ENCODE measurements at places on chromosomes 16 and 17.

DNA sequence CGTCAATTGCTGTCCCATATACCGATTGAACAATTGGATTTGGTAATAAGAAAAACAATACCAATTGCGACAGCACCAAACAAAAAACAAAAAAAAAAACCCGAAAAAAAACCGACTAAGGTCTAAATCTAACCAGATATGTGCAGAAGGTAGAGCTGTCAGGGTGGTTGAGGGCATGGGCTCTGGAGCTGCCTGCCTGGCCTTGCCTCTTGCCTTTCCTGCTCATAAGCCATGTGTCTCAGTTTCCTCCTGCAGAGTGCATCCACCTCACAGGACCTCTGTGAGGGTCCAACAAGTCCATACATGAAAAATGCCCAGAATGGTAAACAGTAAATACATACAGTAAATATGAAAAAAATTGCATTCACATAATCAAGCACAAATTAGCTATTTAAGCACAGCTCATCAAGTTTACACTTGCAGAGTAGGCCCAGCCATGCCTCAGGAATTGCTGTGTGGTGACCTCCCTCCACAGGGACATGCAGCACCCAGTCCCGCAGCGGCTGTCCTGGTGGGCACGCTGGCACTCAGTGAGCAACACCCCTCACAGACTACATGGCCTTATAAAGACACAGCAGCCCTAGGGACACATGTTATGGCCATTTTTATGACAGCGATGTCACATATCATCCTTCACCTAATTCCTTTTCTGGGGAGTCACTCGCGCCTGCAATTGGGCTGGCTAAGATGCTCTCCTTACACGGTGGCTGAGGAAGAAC lies 17.9 kb downstream of the TBC1D28 start:
- no peak for DNase-seq

DNA sequence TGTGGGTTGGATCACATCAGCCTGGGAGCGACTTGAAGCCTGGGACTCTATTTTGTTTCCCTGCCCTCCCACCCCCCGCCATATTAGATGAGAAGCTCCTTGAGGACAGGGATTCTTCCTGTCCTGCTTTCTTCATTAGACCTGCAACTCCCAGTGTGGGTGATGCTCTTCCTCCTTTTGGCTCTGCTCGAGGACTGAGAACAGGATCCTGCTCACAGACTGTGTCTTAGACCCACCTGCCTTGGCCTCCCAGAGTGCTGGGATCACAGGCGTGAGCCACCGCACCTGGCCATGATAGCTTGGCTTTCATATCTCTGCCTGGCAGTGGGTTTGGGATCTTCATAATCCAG lies 21.5 kb upstream of the TNS4 start:
- DNase-seq, result no peak

GRCh38 chr16:29791845-29792807 lies 1.6 kb downstream of the KIF22 start:
- DNase-seq, result no peak

DNA sequence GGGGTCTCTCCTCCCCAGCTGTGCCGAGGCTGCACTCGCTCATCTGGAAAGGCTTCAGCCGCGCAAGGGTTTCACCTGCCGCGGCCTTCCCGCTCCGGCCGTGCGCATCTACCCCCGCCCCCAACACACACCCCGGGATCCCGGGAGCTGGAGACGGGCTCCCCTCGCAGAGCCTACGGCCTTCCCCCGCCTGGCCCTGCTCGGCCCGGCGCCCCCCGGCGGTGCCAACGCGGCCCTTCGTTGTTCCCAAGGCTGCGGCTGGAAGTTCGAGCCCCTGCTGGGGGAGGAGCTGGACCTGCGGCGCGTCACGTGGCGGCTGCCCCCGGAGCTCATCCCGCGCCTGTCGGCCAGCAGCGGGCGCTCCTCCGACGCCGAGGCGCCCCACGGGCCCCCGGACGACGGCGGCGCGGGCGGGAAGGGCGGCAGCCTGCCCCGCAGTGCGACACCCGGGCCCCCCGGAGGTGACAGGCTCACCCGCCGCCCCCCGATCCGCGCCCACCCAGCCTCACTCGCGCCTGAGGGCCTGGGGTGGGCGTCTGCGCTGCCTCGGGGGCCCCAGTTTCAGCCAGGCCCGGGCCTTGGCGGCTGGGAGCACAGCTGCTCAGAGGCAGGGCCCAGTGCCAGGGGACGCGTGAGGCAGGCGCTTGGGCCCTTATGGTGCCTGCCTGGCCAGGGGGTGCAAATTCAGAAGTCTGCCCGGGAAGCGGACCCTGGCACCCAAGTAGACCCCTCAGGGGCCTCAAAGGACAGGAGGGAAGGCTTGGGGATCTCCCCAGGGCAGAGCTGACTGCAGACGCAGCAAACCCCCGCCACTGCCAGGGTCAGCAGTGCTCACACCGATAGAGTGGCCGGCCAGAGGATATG lies 11.2 kb downstream of the GALK1 start:
- DNase-seq, result peak; percentile 73

DNA sequence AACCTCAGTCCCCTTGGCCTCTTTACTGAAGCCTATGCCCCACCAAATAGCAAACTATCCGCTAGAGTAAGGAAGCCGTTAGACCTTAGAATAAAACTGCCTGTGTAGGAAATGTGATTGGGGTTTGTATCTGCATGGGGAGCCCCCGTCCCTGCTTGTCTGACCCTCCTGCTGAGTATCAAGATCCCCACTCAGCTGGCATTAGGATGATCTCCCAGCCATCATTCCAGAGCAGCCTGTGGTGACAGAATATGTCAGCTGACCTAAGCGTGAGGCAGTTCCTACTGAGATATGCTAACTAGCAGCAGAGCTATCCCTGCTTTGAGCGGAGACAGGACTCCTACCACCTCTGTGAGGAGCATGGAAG lies 645 bp upstream of the GFOD2 start:
- peak; percentile 6 for DNase-seq
